A549 treated with AZD2906 at 1 μM for 4 hours (cell line): ENCODE measurements at places on chromosomes 2 and 18. TPM values are rescaled to one million over a fixed set of nuclear protein-coding genes. Genes with fewer than 3 reads are reported as not detected.

Gene ABCB11
- 0.01 to 0.06 TPM (median 0.02 TPM) in 5 replicates for total RNA-seq

Gene CRYGC
- not detected in 5 replicates for total RNA-seq

Gene EHD3
- total RNA-seq = 6.3 to 7.4 TPM (median 6.9 TPM) in 5 replicates

Gene FRZB
- 0.04 to 0.13 TPM (median 0.11 TPM) in 5 replicates for total RNA-seq

Gene GKN2
- 1.9 to 3.2 TPM (median 2.5 TPM) in 5 replicates for total RNA-seq
